ENCODE measurements at places on chromosomes 16 and 17.
A peak's percentile ranks its signal among the peaks of the same experiment; 100 is the strongest.

DNA sequence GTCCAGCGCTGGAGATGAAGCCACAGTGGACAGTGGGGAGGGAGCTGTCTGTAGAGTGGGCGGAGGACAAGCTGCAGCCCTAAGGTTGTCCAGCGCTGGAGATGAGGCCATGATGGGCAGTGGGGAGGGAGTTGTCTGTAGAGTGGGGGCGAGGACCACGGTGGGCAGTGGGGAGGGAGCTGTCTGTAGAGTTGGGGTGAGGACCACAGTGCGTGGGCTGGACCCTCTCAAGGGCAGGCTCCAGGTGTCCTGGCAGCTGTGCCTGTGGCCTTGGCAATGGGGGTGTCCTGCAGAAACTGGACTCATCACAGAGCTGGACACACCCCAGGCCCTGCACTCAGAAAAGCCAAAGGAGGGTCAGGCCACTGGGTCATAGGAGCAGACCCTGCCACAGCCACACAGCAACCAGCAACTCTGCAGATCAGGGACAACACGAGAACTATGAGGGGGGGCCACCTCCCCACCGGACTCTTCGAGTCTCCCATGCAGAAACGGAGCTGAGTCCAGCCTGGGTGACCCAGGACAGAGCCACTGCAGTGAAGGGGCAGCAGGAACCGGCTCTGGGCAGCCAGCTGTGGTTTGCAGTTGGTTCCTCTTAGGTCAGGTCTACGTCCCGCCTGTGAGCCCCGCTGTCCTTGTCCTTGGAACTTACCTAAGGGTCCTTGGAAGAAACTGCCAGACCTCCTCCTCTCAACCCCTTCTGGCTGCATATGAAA is 33.4 kb upstream of the CBFA2T3 start:
- no peak for DNase-seq

GRCh38 chr17:67270416-67270815 is 25.4 kb upstream of the HELZ start:
- no peak for DNase-seq

GRCh38 chr17:45430738-45431530 is 1.7 kb downstream of the ARHGAP27 start:
- no peak for DNase-seq

DNA sequence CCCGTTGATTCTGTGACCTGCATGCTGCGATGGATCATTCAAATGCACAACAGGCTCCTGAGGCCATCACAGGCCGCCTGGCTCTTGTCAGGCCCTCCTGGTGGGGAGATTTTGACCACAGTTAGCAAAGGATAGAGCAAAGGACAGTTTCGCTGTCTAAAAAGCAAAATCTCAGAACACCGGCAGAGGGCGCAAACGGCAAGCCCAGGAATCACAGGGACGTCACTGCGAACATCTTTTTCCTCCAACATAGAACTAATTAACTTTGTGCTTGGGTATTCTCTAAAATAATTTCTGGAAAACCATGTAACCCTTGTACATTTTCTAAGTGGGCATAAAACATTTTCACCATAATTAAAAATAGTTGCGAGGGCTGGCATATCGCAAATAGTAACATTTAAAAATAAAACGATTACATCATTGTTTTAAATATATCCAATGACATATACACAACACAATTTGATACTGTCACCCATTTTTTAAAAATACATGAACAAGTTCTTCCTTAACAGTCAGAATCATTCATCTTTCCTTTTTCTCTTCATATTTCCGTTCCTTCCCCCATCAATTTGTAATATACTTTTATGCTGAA is 19.7 kb upstream of the SLC47A1 start:
- peak; percentile 56 for DNase-seq

GRCh38 chr17:3004925-3005324 is 58.5 kb downstream of the OR1D5 start:
- no peak for DNase-seq

DNA sequence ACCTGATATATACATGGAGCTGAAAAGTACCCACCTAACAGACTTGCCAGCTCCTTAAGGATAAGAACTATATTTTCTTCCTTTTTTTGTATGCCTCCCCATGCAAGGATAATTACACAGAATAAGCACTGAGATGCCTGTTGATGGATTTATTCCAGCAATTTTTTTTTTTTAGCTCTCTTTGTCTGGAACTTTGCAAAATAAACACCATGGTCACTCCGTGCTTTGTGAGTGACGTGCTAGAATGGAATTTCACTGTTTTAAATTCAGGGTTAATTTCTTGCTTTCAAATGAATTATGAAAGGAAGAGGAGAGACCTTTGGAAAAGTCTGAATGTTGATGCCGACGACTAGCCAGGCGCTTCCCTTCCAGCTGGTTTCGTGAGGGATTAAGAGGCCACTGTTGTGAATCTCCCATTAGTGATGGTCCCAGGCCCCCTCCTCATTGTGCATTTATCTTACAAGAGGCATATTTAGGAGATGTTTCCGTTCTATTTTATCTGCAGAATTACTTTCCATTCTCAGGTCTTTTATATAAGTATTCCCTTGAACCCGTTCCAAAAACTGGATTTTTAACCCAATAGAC is 529.1 kb downstream of the WWOX start:
- DNase-seq: no peak

DNA sequence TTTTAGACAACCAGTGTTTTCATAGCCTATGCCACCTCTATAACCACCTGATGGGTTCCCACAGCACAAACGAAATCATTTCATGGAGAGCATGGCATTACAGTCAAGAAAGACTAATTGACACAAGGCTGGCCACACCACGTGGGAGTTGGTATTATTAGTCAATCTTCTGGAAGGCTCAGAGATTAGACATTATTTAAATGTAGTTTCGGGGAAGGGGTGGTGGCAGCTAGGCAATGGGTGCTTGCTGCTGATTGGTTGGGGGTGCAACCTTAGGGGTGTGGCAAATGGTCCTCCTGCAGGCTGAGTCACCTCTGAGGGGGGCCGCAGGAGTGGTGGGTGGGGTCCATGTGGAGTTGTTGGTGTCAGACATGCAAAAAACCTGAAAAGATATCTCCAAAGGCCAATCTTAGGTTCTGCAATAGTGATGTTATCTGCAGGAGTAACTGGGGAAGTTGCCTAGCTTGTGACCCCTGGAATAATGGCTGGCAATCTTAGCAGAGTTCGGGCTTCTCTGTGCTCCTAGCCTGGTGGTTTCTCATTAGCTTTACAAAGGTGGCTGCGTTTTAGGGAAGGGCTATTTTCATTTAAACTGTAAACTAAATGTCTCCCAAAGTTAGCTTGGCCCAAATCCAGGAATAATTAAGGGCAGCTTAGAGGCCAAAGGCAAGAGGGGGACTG is 4.6 kb downstream of the TEN1 start:
- DNase-seq: peak; percentile 37

DNA sequence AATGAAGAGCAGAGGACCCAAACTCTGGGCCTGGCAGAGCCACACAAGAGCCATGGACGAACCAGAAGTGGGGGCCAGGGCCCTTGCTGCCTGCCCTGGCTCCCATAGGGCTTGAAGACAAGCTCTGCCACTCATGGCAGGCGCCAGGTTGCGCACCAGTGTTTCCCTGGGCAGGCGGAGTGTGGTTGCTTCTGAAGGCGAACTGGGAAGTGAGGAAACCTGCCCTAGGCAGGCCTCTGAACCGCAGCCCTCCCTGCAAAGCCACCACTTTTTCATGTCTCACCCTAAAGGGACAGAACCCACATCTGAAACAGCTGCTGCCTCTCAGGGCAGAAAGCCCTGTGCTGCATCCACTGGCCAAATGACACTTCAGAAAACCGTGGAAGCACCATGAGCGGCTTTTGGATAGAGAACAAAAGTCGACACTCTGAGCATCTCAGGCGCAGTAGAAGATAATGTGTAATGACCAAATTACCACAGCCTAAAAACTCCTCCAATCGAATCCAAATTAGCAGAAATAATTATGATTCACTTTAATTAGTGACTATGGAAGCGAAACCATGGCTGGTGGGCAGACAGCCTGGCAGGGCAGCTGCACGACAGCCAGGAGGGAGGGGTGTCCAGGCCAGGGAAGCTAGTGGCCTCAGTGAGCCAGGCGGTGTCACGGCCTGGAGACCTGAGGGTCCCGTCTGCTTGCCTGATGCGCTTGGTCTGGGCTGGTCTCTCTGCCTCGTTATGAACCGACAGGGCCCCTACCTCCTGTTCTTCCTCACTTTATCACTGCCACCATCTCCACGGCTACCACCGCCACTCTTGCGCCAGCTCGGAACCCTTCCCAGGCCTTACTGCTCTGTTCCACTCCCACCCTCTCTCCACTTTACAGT is 59.1 kb downstream of the PRMT7 start:
- DNase-seq: no peak

GRCh38 chr17:62931101-62931500 is 34.9 kb upstream of the TANC2 start:
- peak; percentile 48 for DNase-seq

DNA sequence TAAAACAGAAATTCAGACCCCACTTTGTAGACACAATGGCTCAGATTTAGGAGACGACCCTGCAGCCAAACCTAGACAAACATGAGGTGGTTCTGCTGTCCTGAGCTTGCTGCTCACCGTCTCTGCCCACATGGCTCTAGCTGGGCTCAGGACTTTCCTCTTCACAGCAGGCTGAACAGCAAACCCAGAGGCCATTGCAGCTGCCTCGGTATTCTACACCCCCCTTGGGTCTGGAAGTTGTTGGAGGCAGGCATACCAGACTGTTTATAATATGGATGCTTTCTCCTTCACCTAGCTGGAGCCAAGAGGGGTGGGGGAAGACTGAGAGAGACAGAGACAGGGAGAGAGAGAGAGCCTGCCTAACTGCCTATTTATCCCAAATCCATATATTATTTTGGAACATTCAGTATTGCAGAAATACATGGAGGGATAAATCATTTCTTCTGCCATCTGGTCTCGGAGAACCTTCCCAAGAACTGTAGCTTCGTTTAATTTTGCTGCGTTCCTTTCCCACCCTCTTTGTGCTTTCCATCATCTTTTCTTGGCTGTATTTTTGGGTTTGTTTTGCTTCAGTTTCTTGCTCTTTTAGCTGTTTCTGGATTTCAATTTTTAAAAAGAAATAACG is 628.2 kb upstream of the RBFOX1 start:
- DNase-seq: no peak

GRCh38 chr16:31464348-31464769 is 5.1 kb downstream of the ARMC5 start:
- no peak for DNase-seq

- DNase-seq: peak; percentile 56
Observed at GRCh38 chr17:9902120-9902519, 3.0 kb downstream of the RCVRN start.

DNA sequence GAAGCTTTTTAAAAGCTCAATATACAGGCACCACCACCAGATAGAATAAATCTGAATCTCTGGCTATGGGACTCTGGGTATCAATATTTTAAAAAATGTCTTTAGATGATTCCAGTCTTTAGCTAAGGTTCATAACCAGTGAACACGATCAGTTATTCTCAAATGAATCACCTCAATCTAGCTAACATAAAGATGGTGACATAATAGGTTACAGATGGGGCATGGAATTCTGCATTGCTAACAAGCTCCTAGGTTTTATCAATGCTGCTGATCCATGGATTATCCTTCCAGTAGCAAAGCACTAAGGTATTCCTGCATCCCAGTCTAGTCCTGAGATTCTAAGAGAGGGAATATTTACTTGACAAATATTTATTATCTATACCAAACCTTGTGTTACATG is 415.5 kb upstream of the CDH11 start:
- peak; percentile 58 for DNase-seq

DNA sequence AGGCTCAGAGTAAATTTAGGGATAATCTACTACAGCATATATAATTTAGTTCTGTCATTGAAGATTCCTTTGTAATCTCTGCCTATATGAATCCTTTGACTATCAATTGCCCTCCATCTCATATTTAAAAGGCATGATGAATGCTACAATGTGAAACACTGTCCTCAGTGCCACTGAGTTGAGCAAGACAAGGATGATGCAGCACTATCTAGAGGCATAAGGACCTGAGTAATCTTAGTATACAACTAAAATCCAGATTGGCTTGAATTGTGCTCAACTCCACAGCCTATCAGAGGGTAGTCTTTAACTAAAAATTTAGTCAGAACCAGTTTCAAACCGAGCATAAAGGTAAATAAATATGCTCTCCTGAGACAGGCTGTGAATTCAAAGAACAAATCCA is 11.6 kb upstream of the STRADA start:
- DNase-seq: no peak

- DNase-seq: no peak
Observed at GRCh38 chr16:19486750-19487325, 35.1 kb downstream of the GDE1 start.

DNA sequence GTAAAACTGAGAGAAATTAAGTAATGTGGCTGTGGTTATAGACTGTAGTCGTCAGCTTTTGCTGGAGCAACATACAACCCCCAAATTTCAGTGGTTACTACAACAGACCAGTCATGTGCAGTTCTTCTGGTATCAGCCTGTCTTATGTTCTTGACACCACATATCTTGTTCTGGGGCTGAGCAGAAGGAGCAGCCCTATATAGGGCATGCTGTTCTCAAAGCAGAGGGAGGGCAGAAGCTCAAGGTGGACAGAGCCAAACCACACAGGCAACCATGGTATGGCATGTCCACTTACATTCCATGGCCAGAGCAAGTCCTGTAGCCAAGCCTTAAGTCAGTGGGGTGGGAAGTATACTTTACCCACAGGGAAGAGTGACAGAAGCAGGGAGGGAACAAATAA is 7.7 kb downstream of the PRKAR1A start:
- peak; percentile 39 for DNase-seq

DNA sequence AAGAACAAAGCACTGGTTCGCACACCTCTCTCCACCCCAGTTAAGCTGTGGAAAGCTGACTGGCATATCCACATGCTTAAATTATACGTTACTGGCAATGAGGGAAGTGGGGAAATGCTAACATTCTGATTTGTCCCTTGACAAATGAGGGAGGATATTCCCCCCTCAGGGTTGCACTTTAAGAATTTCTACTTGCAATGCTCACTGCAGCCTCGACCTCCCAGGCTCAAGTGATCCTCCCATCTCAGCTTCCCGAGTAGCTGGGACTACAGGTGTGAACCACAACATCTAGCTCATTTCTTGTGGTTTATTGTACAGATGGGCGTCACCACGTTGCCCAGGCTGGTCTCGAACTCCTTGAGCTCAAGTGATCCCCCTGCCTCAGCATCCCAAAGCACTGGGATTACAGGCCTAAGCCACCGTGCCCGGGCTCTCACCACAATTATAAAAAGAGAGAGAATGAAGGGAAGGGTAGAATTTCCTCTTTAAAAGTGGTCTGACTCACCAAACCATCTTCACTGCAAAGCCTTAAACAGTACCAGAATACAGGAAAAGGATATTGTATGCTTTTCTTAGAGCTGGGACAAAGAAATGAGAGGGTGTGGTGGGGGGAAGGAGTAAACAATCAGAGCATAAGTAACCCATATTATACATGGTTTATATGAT is 38.9 kb downstream of the KANSL1 start:
- DNase-seq: no peak
